Panc1 (cell line): ENCODE measurements at places on chromosomes 5 and 9. TPM values are rescaled to one million over a fixed set of nuclear protein-coding genes. Genes with fewer than 3 reads are reported as not detected.

GRCh38 chr5:52895572-52896413 is 93.4 kb upstream of the ITGA2 start:
- DNase-seq: no peak

Gene IFNA2
- not detected for total RNA-seq

- no peak for DNase-seq
Observed at GRCh38 chr9:113503613-113504211, 40.2 kb downstream of the RGS3 start.

DNA sequence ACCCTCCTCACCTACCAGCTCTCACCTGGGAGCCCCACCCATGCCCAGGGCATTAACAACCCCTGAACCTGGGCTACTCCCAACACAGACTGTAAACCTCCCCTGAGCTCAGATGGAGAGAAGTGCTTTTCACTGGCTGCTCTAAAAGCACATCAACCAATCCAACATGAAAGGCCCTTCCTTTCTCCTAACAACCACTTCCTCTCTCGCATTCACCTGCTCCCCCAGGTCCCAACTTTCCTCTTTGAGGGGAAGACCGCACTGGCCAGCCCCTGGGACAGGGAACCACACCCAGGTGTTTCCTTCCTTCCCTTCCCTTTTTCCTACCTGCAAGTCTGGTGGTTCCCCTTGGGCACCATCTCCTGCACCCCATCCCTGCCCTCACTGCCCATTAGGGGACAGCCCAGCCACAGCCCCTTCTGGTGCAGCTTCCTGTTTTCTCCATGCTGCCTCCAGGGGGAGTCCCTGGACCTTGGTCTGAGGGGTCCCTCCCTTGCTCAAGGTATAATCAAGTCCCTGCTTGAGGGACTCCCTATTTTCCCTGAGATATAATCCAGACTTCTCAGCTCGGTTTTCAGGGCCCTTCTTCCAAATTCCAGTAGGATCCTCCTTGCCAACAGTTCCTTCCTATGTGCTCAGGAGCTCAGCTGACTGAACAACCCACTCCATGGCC is 30.5 kb upstream of the DAB2IP start:
- no peak for DNase-seq

- no peak for DNase-seq
Observed at GRCh38 chr5:42989190-42989589, 50.9 kb downstream of the ANXA2R start.

GRCh38 chr5:96717874-96718273 is 55.7 kb downstream of the CAST start:
- DNase-seq: no peak

Gene MPDZ
- 16.6 TPM for total RNA-seq

GRCh38 chr9:34601937-34602573 is 9.8 kb downstream of the RPP25L start:
- DNase-seq: no peak

Gene SOHLH1
- total RNA-seq: not detected

GRCh38 chr5:61311056-61311610 is 20.9 kb upstream of the ZSWIM6 start:
- no peak for DNase-seq

Gene STPG3
- 0.26 TPM for total RNA-seq

Gene IPO11
- total RNA-seq: 39.8 TPM

Gene NEUROG1
- not detected for total RNA-seq
